ENCODE measurements at places on chromosomes 12 and 14. TPM values are rescaled to one million over a fixed set of nuclear protein-coding genes. Genes with fewer than 3 reads are reported as not detected.
A peak's percentile ranks its signal among the peaks of the same experiment; 100 is the strongest.

GRCh38 chr14:81516986-81517797 lies 16.5 kb downstream of the SEL1L start:
- no peak for DNase-seq

- DNase-seq = no peak
These were observed 162.6 kb downstream of the SLC15A4 start for GRCh38 chr12:128661226-128661569.

The HOXC5 gene
- total RNA-seq = 0.05 TPM

DNA sequence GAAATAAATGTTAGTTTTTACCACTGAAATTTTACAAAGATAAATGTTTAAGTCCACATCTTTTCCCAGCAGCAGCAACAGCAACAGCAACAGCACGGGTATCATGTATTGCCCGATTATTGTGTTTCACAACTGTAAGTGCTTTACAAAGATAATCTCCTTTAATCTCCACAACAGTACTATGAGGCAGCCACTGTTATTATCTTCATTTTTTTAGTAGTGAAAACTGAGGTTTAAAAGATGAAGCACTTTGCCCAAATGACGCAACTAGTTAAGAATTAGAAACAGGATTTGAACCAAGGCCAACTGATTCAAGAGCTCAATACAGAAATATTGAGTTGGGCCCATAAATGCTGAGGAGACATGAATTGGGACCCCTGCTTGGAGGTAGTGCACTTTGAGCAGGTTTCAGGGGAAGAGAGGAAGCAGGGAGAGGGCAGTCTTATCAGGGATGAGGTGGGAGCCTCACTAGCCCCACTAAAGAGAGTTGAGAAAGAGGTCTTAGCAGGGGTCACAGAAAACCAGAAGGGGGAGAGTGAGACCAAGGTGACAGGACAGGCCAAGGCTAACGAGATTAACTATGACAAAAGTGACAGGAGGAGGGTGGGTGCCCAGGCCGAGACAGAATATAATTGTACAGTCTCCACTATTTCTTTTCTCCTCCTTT lies 15.3 kb downstream of the KRT2 start:
- DNase-seq = no peak

The SLC2A13 gene
- total RNA-seq = 3.4 TPM

DNA sequence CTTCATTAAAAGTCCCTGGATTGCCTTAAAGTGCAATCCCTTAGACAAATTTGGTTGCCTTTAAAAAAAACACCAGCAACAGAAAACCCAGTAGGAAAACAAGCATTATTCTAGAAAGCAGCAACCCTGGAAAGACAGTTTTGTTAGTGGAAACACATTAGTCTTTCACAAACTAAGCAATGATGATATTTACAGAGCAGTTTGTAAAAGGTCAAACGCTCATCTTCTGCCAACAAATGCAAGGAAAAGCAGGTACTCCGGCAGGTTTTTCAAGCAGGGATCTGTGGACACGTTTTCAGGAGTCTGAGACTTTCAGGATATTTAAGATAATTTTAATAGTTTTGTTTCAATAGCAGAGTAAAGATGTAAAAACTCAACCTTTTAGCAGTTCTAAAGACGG lies 202.2 kb downstream of the EXOC5 start:
- DNase-seq = no peak

DNA sequence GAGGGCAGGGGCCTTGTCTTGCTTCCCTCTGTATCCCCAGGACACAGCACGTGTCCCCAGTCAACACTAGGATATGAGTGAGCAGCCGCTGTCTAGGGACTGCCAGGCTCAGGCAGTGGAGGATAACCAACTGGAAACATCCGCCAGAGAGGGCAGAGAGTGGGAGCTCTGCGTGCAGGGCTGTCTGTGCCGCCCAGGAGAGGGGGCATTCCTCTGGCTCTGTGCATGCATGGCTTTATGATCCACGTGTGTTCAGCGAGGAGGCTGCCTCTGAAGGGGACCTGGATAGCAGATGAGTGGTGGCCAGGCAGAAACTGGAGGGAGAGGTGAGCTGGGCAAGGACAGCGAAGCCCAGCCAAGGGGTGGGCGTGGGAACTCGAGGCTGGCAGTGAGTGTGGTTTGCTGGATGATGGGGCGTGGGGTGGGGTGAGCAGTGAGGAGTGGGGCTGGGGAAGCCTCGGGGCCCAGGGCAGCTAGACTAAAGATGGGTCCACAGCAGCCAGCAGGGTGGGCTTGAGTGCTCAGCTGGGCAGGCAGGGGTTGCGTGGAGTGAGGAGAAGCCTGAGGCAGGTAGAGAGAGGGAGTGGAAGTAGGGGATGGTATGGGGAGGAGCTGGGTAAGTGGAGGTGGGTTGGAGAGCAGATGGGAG lies 72.9 kb downstream of the PRIMA1 start:
- no peak for DNase-seq

DNA sequence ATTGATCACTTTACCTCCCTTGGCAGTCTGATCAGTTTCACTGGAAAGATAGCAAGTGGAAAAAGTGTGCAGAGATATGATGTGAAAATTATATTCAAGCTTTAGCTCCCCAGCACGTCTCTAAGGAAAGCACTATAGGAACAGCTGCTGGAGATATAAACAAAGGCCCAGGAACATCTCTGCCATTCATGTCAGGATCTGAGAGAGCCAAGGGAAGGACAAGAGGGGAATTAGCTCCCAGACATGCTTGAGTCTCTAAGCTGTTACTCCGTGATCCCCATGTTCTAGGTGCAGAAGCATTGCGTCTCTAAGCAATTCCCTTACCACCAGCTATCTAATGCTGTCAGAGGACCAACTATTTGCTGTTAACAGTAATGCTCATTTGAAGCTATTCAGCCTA lies 700.2 kb downstream of the DIO2 start:
- no peak for DNase-seq

DNA sequence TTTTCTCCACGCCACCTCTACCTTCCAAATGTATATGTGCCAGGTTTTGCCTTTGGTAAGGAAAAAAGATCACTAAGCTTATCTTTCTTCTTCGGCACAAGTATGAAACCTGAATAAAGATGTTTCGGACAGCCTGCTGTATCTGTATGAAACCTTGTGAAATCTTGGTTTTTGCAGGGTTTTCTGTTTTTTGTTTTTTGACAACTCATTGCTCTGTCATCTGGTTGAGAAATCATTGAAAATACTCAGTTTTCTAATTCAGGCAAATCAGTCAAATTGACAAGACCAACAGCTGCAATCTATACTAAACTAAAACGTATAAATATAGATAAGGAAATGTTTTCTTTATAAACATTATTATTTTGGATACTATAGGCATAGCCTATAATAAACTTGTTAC lies 63.1 kb upstream of the FGD4 start:
- no peak for DNase-seq

GRCh38 chr12:124240493-124240892 lies 54.4 kb upstream of the RFLNA start:
- no peak for DNase-seq

DNA sequence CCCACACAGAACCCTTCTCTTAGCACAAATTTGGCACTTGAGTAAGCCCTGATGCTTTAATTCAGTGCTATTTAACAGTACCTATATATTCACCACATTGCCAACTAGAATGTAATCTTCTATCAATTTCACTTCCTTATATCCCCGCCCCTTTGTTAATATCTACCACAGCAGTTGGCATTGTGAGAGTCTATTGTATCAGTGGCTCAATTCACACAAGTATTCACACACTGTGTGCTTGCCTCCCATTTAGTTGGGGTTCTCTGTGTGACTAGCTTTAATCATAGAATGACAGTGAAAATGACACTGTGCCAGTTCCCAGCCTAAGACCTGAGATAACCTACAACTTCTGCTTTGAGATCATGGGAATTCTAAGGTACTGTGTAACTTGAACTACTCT lies 103.1 kb downstream of the SEC23A start:
- DNase-seq = no peak

The ARMH4 gene
- total RNA-seq = 1.6 TPM

DNA sequence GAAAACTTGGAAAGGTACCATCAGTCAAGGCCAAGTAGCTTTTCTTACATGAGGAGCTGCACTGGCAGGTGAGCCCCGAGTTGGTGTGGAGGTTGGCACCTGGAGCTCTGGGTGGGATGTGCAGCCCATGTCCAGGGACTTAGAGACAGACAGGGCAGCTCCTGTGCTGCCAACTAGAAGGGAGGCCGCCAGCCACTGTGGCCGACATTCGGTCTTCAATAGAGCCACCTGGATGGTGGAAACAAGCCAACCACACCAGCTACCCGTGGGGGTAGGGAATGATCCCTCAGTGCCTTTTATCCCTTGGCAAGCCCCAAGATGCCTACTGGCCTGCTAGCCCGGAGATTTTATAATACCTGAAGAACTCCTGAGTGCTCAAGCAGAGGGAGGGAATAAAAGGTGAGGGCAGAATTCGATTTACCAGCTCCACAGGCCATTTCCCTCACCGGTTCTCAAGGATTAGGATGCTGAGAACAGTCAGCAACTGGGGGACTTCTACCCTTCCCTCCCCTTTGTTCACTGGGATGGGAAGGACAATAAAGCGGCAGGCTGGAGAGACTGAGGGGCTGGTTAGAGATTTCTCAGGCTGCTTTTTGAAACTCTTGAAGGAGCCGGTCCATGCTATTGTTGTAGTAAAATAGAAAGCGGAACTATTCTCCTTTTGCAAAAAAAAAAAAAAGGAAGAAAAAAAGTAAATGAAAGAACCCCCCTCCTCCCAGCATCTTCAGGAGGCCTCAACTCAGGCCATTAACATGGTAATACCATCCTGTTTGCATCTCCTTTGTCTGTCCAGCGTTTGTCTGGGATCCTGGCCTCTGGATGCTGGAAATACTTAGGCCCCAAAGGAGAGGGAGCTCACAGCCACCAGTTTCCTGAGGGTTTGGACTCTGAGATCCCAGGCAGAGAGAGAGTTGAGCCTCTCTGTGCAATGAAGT lies 321.6 kb downstream of the ZFP36L1 start:
- DNase-seq = no peak

The KLRD1 gene
- total RNA-seq = 1.1 TPM

The AQP6 gene
- total RNA-seq = not detected

DNA sequence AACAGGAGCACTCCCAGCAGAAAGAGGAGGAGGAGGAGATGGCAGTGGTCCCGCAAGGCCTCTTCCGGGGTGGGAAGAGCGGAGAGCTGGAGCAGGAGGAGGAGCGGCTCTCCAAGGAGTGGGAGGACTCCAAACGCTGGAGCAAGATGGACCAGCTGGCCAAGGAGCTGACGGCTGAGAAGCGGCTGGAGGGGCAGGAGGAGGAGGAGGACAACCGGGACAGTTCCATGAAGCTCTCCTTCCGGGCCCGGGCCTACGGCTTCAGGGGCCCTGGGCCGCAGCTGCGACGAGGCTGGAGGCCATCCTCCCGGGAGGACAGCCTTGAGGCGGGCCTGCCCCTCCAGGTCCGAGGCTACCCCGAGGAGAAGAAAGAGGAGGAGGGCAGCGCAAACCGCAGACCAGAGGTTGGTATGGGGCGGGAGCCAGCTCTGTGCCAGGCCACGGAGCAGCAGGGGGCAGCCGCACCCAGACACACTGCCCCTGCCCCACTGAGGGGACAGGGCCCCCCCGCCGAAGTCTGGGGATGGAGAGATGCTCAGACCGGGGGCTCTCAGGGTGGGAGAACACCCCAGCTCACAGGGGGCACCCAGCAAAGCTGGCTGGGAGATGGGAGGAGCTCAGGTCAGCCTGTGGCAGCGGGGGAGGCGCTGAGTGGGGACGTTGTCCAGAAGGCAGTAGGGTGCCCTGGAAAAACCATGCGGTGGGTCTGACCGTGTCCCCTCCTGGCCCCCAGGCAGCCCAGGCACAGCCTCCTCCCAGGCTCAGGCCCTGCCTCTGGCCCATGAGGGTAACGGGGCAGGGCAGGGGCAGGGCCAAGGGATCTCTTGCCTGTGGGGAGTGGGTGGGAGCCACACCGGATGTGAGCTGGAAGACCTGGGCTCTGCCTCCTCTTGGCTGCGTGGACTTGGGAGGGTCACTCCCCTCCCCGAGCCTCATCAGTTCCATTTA lies 9.8 kb downstream of the CHGA start:
- no peak for DNase-seq

- no peak for DNase-seq
These were observed 51.2 kb downstream of the TSPAN11 start for GRCh38 chr12:30977537-30978349.

GRCh38 chr14:51490205-51490604 lies 161.5 kb upstream of the FRMD6 start:
- no peak for DNase-seq

- DNase-seq = no peak
These were observed 18.0 kb upstream of the FZD10 start for GRCh38 chr12:130144256-130144655.

DNA sequence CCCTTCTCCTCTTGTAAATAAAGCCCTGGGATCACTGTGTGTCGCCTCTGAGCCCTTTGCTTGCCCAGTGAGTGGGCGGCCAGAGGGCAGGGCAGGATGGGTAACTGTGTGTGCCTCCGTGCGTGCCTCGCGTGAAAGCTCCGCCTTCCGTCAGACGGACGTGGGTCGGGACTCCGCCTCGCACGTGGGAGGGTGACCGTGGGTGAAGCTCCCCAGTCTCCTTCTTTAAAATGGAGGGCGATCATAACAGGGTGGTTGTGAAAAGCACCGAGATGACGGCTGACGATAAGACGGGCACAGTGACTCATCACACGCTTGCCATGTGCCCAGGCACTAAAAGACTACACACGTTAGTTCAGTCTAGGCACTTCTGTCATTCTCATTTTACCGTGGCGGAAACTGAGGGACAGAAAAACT lies 9.2 kb downstream of the PHB2 start:
- no peak for DNase-seq

GRCh38 chr12:110582276-110583136 lies 612 bp downstream of the PPTC7 start:
- no peak for DNase-seq

DNA sequence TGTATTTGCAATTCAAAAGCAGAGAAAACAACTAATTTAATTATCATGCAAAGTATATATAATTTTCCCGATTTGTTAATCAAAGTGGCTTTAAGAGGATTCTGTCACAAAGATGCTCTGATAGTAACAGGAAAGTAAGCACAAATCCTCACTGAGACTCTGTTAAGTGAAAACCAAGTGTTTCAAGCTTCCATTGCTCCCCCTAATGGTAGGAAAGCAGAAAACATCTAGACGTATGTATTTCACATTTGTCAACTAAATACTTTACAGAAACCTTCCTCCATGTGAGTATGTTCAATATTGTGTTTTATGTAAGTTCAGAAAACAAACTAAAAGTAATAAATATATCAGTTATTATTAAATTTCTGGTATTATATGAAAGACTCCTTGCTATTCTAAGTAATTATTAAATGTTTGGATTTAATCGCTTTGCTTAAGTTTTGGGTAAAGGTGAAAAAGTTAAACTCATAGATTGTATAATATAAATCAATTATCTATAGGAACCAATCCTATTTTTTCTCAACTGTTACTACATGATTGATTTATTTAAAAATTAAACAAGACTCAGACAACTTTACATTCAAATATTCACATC lies 1.5 kb upstream of the NTS start:
- DNase-seq = peak; percentile 13

The SLCO1C1 gene
- total RNA-seq = 0.14 TPM

- no peak for DNase-seq
These were observed 16.7 kb downstream of the COL2A1 start for GRCh38 chr12:47987411-47988072.

- no peak for DNase-seq
These were observed 70.1 kb downstream of the PRKD1 start for GRCh38 chr14:29857551-29857950.

The AMDHD1 gene
- 0.52 TPM for total RNA-seq
